ENCODE measurements at places on chromosomes 3 and 15.

DNA sequence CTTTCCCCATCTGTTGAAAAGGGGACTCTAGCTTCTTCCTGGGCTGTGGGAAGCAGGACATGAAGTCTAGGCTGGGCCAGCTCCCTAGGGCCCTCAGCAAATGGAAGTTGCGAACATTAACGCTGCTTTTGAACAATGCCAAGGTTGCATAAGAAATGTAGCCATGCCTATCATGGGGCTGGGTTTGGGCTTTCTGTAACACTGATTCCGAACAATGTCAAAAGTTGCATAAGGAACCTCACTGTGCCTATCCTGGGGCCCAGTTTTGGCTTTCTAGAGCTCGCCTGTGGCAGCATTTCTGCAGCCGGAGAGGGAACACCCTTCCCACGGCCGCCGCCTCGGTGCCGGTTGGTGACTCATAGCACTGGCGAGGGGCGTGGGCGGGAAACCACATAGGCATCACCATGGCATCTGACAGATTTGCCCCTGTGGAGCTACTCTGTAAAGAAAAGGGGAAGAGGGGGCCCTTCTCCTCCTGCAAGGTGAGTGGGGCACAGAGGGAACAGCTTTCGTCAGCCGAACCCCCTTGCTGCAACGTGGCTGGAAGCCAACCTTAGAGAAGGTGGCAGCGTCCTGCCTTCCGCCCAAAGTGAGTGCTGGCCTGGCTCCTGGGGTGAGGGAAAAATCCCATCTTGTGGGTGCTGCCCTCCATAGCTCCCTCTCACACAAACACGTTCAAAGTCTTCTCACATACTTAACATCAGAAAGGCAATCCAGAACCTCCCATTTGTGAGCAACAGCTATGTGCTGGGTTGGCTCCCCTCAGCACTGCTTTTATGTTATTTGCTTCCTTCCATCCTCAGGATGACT is 46.6 kb upstream of the ATP2B2 start:
- DNase-seq = no peak

DNA sequence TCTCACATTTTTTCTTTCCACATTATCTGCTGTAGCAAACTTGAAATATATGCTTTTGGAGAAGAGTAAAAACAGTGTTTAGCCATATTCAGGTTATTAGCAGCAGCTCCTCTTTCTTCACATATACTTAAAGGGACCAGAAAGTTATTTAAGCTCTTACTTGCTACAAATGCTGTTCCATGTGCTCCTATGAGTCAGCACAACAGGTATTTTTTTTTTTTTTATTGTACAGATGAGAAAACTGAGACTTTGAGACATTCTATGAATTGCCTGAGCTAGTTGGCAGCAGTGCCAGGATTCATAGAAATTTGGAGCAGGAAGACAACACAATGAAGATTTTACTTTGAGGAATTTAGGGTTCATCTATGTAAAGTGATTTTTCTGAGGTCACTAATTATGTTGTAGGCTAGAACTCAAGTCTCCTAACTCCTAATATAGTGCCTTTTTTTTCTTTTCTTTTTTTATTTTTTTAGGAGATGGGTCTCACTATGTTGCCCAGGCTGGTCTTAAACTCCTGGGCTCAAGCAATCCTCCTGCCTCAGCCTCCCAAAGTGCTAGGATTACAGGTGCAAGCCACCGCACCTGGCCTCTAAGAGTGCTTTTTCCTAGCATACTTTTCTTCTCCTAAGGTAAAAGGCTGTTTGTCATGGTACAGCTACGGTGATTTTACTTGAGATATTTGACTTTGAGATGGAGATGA is 23.6 kb downstream of the SETD5 start:
- no peak for DNase-seq

- DNase-seq = peak; percentile 1
These were observed 55.3 kb downstream of the RSRC1 start for GRCh38 chr3:158165141-158165655.

- DNase-seq = no peak
These were observed 18.8 kb downstream of the HEMK1 start for GRCh38 chr3:50587806-50588758.

- no peak for DNase-seq
These were observed 218.6 kb upstream of the LRRFIP2 start for GRCh38 chr3:37392957-37393356.

DNA sequence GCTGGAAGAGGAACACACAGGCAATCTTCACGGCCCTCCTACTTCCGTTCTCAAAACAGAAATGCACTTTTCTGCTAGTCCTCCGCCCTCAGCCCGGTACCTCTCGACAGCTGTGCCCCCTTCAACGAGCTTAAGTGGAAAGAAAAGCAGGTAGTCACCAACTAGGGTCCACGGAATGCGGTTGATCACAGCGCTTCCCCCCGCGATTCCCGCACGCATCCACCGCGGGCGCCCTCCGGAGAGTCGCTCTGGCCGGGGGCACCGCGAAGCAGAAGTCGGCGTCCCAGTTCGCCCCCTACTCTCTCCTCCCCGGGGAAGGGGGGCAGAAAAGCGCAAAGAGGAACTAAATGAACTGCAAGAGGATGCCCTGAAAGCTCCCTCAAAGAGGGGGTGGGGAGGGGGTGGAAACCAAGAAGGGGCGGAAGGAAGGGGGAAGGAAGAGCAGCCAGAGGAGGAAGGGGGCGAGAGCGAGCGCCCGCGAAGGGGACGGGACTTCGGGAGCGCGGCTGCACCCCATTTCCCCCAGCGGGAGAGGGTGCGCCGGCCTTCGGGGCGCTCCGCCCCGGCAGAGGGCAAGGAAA is 738 bp downstream of the ACAP2 start:
- peak; percentile 45 for DNase-seq

DNA sequence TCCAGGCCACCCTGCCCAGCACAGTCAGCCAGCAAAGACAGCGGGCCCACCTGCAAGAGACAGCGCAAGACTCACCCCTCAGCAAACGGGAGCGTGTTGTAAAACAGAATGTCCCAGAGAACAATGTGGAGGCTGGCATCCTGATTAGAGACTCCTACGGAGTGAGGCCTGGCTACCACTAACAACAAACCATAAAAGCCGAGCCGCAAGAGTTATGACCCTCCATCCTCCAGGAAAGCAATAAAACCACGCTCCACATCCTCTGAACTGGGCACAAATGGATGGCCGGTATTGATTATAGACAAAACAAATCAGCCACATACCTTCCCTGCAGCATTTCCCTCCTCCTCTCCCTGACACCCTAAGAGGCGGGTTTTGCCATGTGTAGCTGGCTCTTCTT is 75.8 kb upstream of the LIPC start:
- no peak for DNase-seq

GRCh38 chr3:11240496-11240895 is 31.7 kb upstream of the ATG7 start:
- DNase-seq = no peak

Measured in brain (organoid and tissue), 16 donors.